CD14-positive monocyte (primary cell): ENCODE measurements at places on chromosomes 6 and 20. TPM values are rescaled to one million over a fixed set of nuclear protein-coding genes. Genes with fewer than 3 reads are reported as not detected.

Gene VSX1
- not detected in 2 replicates for polyA plus RNA-seq

Gene LPA
- not detected for polyA plus RNA-seq

Gene OR2H1
- not detected in 2 replicates for polyA plus RNA-seq

Gene SLC17A2
- not detected for polyA plus RNA-seq

Gene ADGRB3
- polyA plus RNA-seq: 0.03 and 0.04 TPM in 2 replicates

Gene BANF2
- not detected for polyA plus RNA-seq

Gene CPNE5
- 0.47 TPM for polyA plus RNA-seq

Gene XKR7
- polyA plus RNA-seq: 0.02 TPM

Gene PI3
- polyA plus RNA-seq: not detected

Gene DLK2
- not detected for polyA plus RNA-seq

Gene TPBG
- not detected for polyA plus RNA-seq

- peak; percentile 82 for DNase-seq
These were observed 580 bp downstream of the VEGFA start for GRCh38 chr6:43770372-43771209.

GRCh38 chr6:33071569-33071968 is 1.9 kb downstream of the HLA-DPA1 start:
- no peak for DNase-seq

DNA sequence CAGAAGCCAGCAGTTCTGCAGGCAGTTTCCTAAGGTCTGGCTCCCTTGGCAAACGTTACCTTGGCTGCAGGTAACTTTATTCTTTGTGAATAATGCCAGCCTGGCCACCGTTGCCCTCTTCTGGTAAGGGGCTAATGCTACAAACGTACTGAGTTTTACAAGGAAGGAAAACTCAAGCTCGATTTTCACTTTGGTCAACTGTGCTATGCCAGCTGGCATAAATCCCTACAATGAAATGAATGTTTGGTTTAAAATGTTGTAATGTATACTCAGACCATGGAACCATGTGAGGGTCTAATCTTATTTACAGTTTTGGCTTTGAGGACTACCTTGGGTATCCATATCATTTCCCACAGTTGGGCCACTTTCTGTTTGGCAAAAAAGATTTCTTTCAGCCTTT is 101.4 kb downstream of the SLX4IP start:
- no peak for DNase-seq

GRCh38 chr6:83068616-83069015 is 1.1 kb downstream of the DOP1A start:
- no peak for DNase-seq

- DNase-seq: peak; percentile 83
These were observed 87.8 kb downstream of the CDH26 start for GRCh38 chr20:60046011-60046413.

- DNase-seq: peak; percentile 81
These were observed 167.8 kb downstream of the CARMIL1 start for GRCh38 chr6:25446830-25447569.

DNA sequence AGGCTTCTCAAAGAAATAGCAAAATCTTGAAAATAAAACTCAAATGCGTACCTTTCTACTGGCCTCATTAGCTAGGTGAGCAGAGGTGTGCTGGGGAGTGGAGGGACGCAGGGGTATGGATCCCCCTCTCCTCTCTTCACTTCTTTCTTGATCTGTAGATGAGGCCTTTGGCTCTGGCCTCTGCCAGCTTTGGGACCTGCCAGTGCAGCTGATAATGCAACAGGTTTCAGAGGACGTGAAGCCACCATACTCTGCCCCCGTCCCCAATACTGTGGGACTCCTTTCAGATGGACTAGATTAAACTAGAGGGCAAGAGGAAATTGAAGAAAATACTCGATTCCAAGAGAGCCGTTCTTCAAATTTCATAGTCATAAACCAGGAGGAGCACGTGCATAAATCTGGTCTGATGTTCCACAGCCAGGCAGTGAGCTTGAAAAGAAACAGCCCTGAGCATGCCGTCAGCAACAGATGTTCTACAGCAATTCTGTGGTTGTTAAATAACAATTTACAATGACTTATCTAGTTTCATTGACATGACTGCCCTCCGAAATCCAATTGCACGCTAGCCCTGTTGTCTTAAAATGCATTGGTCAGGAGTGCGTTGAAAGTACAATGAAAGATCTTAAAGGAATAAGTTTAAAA is 245.3 kb upstream of the FOXQ1 start:
- no peak for DNase-seq

GRCh38 chr6:142927904-142928303 is 17.1 kb downstream of the HIVEP2 start:
- DNase-seq: no peak

GRCh38 chr6:166902211-166902755 is 54.1 kb downstream of the RNASET2 start:
- no peak for DNase-seq

- DNase-seq: no peak
These were observed 71.6 kb downstream of the SH3BGRL2 start for GRCh38 chr6:79702691-79703090.

- no peak for DNase-seq
These were observed 54.3 kb downstream of the SLC22A23 start for GRCh38 chr6:3402310-3403237.

DNA sequence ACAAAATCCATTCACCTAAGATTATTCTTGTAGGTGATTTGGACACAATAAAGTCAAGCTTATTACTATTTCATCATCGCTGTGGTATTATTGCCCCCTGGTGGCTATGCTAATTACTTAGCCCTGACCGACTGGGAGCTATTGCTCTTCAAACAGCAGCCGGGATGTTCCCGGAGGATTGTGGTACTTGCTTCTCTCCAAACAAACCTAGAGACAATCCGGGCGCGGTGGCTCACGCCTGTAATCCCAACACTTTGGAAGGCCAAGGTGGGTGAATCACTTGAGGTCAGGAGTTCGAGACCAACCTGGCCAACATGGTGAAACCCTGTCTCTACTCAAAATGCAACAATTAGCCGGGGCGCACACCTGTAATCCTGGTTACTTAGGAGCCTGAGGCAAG is 15.4 kb upstream of the STMND1 start:
- DNase-seq: no peak

DNA sequence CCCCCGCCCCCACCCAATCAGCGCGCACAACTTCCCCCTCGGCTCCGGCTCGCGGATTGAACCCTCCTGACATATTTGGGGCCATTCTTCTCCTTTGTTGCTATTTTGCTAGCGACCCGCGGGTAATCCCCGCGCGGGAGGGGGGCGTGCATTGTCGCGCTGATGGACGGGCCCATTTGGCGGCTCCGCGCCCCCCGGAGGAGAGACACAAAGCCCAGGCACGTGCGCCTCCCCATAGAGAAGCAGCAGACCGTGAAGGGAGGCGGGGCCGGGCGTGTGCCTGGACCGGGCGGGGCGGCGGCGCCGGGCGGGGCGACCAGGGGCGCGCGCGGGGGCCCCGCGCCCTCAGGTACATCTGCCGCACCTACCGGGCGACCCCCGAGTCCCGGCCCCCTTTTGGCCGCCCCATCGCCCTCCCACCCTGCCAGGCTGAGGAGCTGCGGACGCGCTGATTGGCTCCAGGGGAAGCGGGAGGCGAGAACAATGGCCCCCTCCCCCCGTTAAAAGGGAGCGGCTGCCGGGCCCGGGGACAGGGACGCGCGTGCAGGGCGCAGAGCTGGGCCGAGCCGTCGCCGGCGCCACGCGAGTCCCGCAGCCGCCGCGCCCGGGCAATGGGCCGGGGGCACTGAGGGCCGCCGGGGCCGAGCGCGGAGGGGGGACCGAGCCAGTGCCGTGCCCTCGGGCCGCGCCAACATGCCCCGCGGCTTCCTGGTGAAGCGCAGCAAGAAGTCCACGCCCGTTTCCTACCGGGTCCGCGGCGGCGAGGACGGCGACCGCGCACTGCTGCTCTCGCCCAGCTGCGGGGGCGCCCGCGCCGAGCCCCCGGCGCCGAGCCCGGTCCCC is at the start of gene INSM1:
TSS of gene INSM1 (plus strand) at position 530 of the 843 bp plus-strand sequence. CDS start at position 694, 164 bp downstream.
- no peak for DNase-seq

GRCh38 chr20:11158146-11158545 is 484.3 kb upstream of the JAG1 start:
- DNase-seq: no peak

- no peak for DNase-seq
These were observed 5.6 kb upstream of the KLHL31 start for GRCh38 chr6:53671111-53671510.

DNA sequence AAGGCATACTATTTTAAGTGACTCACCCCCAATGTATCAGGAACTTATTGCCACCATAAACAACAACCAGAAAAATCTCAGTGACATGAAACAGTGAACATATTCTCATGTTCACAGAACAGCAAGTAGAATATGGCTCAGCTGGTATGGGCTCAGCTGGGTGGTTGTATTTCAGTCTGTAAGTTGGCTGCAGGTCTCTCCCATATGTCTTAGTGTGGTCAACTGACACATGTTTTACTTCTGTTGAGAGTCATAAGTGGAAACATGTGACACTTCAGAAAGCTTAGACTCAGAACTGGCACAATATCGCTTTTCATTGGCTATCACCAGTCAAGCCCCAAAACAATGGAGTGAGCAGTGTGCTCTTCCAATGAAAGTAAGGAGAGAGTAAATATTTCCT is 574.1 kb downstream of the HAO1 start:
- DNase-seq: no peak
